Stimulated activated CD4-positive, alpha-beta T cell treated with anti-CD3 and anti-CD28 coated beads, Interleukin-2, amount 100 ng/mL, for 4 hours (primary cell): ENCODE measurements at places on chromosomes 3 and 15.

DNA sequence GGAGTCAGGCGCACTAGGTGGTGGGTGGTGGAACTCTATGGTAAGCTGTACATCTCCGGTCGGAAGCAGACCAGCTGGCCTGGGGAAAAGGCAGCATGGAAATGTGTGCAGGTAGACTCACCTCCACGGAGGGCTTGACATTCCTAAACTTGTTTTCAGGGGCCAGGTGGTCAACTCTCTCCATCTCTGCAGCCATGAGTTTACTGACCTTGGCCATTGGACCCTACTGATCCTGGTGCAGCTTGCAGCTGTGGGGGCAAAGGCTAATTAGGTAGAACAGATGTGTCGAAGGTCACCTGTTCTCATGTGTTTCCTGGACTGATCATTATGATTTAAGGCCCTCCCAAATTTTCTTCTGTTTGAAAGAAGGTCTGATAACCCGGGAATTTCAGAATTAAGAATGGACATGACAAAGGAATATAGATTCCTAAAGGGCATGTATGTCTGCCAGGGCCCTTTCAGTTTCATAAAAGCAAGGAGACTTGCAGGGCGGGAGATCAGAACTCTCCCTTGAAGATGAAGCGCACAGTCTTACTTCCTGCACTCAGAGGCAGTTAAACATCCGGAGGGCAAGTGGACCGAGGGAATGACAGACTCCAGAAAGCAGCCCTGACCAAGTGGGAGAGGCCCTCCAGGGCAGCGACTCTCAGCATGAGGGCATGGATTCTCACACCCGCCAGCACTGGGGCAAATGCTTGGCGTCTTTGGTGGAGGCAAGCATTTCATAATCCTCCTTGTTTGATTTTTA is 56.1 kb upstream of the CMTM7 start:
- DNase-seq: no peak

DNA sequence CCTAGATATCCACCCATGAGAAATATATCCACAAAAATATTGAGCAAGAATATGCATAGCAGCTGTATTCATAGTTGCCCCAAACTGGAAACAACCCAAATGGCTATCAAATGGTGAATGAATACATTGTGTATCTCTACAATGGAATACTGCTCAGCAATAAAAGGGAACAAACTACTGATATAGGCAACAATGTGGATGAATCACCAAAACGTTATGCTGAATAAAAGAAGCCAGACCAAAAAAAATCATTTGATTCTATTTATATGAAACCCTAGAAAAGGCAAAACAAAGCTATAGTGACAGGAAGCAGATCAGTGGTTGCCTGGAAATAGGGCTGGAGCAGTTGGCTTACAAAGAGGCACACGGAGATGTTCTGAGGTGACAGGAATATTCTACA is 15.5 kb upstream of the CMTM7 start:
- no peak for DNase-seq

GRCh38 chr15:33243393-33243792 is 48.9 kb upstream of the FMN1 start:
- no peak for DNase-seq

- no peak for DNase-seq
These were observed 29.1 kb upstream of the SRGAP3 start for GRCh38 chr3:9278498-9278897.

GRCh38 chr3:39388741-39389248 is 5.6 kb downstream of the SLC25A38 start:
- DNase-seq: no peak

GRCh38 chr15:39461536-39462130 is 119.2 kb upstream of the THBS1 start:
- no peak for DNase-seq

DNA sequence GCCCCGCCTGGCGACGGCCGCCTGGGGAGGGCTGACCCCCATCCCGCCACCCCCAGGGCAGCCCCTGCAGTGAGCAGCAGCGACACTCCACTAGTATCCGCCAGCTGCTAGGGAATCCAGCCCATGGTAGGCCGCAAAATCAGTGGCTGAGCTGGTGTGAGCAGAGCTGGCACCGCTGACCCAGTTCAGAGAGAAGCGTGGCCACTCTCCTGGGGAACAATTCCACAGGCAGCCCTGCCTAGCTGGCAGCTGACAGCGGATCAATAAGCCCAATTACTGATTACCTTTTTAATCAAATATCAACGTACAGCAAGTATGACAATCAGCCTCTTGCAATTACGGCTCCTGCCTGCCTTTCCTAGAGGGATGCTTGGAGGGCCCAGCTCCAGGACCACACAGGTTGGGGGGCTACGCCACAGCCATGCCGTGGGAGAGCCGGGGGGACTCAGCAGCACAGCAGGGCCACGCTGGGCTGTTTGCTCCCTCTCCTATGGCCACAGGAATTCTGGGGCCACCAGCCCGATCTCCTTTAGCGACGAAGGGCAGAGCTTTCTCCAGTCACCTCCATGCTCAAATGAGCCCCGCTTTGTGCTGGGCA is 13.9 kb downstream of the DNAJB8 start:
- DNase-seq: no peak

- no peak for DNase-seq
These were observed 98.2 kb upstream of the AGTR1 start for GRCh38 chr3:148599481-148599880.

DNA sequence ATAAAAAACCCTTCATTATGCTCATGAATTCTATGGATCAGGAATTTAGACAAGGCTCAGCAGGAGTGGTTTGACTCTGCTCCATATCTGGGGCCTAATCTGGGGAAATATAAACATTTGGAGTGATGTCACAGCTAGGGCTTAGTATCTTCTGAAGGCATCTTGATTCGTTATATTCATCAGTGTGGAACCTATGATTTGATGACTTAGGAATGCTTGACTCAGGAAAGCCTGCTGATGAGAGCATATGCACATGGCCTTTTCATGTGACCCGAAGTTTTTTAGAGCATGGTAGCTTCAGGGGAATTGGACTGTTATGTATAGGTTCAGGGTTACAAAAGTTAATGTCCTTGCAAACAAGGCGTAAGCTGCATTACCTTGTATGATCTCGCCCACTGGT is 184.9 kb upstream of the LRRC3B start:
- DNase-seq: no peak

GRCh38 chr15:87312221-87312620 is 944.3 kb downstream of the NTRK3 start:
- DNase-seq: no peak

GRCh38 chr15:46312133-46312740 is 677.4 kb downstream of the SQOR start:
- peak; percentile 29 for DNase-seq

GRCh38 chr3:172329070-172329469 is 119.2 kb downstream of the GHSR start:
- no peak for DNase-seq

DNA sequence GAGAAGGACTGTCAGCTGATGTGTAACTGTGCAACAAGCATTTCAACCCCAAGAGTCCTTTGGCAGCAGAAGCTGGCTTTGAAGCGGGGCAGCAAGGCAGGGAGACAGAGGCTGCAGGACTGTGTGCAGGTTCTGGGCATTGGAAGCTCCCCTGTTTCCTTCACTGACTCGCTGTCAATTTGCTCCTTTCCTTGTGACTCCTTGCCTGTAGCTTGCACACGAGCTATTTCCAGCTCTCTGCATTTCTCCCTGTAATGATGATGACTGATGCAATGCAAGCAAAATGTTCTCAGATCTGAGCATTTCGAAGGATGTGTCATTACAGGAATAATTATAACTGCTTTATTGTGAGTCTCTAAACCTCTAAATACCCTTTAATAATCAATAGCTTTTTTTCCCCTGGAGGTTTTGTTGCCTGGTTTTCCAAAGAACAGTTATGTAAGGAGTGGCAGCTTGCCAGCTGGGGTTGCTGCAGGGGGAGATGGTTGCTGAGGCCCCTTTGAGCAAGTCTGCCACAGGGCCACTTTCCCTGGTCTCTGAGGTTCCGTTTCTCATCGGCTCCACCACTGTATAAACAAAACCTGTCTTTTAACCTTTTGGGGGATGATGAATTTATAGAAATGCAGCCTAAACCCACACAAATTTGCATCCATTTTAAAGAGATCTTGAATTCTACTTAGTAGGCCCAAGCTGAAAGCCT is 2.8 kb downstream of the APOD start:
- no peak for DNase-seq

GRCh38 chr3:126732281-126733060 is 28.4 kb downstream of the CHCHD6 start:
- DNase-seq: no peak

GRCh38 chr15:84844964-84845363 is 27.8 kb downstream of the ALPK3 start:
- no peak for DNase-seq

- peak; percentile 49 for DNase-seq
These were observed 39.6 kb downstream of the TGM4 start for GRCh38 chr3:44913868-44914468.

GRCh38 chr15:35603301-35603700 is 57.3 kb upstream of the DPH6 start:
- DNase-seq: no peak

- no peak for DNase-seq
These were observed 17.5 kb upstream of the IGSF10 start for GRCh38 chr3:151478335-151478697.

DNA sequence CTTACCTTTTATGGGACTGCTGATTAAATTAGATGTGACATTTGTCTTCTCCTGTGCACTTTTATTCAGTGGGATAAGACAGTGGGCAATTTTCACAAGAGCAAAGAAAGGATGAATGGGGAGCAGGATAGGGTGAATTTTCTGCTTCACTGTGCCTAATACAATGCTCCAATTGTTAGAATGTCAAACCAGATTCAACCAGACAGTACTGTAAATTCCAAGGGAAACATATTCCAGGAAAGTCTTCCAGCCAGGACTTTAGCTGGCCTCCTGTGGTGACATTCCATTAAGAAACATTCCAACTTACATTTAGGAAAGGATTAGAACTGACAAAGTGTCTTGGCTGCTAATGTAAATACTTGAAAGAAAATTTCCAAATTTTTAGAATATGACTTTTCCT is 100.1 kb upstream of the PROK2 start:
- DNase-seq: no peak

GRCh38 chr15:22880981-22881738 is 42.7 kb downstream of the NIPA2 start:
- DNase-seq: no peak

GRCh38 chr3:169813757-169814517 is 1.2 kb upstream of the LRRC34 start:
- DNase-seq: peak; percentile 77

GRCh38 chr15:82128401-82129148 is 82.8 kb upstream of the MEX3B start:
- no peak for DNase-seq

DNA sequence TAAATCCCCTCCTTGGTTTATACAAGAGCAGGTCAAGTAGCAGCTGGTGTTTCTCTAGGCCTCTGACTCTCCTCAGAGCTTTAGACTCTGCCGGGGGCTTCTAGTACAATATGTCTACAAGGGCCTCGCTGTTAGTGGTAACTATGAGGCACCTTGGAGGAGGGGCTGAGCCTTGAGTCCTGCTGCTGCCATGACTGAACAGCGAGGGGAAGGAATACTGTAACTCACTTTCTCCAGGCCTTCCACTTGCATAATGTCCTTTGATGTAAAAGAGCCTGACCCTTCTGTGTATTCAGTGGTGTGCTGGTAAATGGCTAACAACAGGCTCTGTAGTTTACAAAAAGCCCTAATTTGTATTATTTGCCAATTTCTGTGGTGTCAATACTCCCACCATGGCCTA is 27.8 kb downstream of the DRD3 start:
- DNase-seq: no peak

- peak; percentile 59 for DNase-seq
These were observed 1.2 kb upstream of the TYRO3 start for GRCh38 chr15:41557673-41558399.

- DNase-seq: no peak
These were observed 64.5 kb downstream of the NEDD4 start for GRCh38 chr15:55928955-55929354.
